ENCODE measurements at places on chromosomes 4 and X.

DNA sequence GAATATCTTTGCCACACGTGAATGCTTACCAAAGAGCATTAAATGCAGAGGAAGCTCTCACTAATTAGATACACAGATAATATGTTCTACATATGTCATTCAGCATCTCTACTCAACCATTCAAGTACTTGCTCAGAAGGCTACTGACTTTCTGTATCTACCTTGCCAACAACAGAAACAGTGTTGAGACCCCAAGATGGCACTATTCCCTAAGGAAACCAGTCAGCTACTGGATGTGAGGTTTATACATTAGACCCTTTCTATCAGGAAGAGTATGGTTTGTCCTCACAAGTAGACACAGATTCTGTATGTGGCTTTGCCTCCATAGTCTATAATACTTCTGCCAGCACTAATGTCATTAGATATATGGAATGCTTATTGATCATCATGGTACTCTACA, 443.9 kb upstream of the INTU start:
- no peak for DNase-seq

DNA sequence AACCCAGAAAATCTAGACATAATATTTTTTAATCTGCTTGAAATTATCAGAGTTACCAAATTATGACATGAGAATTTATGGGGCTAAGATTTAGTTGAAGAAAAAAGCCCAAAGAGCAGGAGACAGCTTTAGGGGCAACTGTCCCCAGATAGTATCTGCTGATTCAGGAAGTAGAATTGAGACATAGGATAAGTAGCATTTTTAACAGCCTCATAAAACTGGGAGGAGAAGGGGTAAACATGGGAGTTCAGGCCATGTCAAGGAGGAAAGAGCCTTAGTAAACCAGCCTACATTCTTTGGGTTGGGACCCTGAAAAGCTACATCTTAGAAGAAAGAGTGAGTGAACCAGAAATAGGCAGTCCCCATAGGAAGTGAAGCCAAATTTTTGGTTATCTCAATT, 9.7 kb upstream of the RAB28 start:
- no peak for DNase-seq

GRCh38 chr4:181350615-181351415, 892.4 kb upstream of the TENM3 start:
- no peak for DNase-seq

- no peak for DNase-seq
Measured at GRCh38 chr4:18749391-18749790, 727.8 kb upstream of the LCORL start.

DNA sequence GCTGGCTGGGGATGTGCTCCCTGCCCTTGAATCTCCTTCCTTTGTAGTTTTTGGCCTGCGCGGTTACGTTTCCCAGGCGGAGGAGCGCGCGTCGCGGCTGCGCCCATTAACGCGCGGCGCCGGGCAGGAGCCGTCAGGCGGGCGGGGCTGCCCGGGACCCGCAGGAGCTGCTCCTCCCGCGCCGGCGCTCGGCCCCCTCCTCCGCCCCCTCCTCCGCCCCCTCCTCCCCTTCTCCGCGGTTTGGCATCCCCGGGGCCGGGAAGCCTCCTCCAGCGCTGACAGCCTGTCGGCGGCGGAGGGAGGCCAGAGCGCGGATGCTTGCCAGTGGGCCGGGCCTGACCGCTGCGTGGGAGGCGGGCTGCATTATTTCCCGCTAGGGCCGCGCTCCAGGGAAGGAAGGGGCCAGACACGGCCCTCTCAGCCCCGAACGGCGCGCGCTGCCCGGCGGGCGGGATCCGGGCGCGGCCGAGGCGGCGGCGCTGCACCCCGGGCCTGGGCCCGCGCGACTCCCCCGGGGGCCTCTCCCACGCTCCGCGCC, at the start of gene DCLK2:
TSS of gene DCLK2 (plus strand) at position 405 of the 538 bp plus-strand sequence. CDS start 583 bp downstream, outside the sequence.
- DNase-seq = no peak

GRCh38 chrX:19968276-19968675, 22.6 kb downstream of the BCLAF3 start:
- no peak for DNase-seq

DNA sequence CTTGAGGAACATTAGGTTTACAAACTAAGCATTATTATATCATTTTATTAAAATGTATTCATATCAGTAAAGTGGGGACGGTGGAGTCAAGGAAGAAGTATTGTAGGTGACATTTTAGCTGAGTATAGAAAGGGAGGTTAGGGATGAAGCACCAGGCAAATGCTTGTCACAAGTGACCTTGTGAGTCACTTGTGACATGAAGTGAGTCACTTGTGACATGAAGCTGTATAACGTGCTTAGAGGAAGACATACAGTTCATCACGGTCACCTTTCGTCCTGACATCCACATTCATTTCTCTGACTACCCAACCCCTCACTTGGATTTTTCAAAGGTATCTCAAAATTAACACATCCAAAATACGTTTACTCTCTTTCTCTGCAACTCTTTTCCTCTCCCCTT, 1034.8 kb downstream of the DMD start:
- DNase-seq = no peak

- no peak for DNase-seq
Measured at GRCh38 chr4:55447108-55447708, 51.5 kb downstream of the TMEM165 start.

DNA sequence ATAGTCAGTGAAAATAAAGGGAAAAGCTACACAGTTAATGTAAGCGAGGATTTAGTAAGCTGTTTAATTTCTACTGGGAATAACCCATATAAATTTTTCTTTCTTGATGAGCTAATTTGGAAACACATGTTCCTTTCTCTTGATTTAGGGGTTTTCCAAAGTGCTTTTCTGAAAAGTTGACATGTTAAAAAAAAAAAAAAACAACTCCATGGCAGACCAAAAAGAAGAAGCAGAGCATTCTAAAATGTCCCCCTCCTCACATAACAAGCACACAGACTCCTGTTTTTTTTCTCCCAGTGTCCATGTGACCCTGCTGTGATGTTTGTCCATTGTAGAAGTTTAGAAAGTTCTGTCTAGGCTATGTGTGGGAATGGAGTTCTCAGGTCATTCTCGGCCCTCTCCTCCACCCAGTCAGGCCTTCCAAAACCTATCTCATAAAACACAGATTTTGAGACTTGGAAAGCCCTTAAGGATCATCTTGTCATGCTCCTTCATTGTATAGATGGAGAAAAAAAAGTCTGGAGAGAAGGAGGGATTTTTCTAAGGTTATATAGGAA, 792 bp downstream of the CLIC2 start:
- DNase-seq = no peak

- DNase-seq = no peak
Measured at GRCh38 chr4:36532670-36533379, 251.4 kb downstream of the DTHD1 start.

DNA sequence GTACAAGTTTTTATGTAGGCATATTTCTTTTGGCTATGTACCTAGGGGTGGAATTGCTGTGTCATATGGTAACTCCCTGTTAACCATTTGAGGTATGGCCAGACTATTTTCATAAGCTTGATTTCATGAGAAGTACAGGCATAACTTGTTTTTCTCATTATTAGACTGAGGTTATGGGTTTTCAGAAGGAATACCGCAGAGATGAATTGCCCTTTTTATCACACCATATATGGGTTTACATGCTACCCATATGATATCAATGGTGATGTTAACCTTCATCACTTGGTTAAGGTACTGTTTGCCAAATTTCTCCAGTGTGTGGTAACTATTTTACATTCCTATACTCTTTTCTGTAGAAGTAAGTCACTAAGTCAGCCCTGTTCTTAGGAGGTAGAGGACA, 23.5 kb downstream of the RAB40A start:
- no peak for DNase-seq

DNA sequence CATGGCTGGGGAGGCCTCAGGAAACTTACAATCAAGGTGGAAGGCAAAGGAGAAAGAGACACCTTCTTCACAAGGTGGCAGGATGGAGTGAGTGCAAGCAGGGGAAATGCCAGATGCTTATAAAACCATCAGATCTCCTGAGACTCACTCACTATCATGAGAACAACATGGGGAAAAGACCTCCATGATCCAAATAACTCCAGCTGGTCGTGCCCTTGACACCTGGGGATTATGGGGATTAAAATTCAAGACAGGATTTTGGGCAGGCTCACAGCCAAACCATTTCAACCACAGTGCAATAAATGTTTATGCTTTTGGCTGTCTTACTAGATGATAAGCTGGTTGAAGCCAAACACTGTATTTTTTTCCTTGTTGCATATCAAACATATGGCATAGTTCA, 1112.4 kb downstream of the STIM2 start:
- DNase-seq = no peak

- DNase-seq = no peak
Measured at GRCh38 chrX:20205927-20206708, 60.6 kb downstream of the RPS6KA3 start.

DNA sequence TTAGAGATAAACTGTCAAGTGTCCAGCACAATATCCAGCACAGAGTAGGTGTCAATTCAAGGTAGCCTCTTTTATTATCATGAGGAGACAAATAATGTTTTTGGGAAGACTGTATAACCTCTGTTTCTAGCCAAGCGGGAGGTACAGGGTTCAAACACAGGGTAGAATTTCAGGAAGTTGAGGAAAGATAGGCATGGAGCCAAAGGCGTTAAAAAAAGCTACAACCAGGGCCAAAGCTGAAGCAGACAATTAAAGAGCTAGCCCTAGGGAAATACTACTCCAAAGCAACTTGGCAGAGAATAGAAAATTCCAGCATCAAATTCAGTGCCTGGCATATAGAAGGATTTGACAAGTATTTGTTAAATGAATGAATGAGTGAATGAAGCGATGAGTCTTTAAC, 40.0 kb upstream of the CASK start:
- DNase-seq = no peak

GRCh38 chr4:85391589-85392410, 83.2 kb upstream of the ARHGAP24 start:
- DNase-seq = no peak

DNA sequence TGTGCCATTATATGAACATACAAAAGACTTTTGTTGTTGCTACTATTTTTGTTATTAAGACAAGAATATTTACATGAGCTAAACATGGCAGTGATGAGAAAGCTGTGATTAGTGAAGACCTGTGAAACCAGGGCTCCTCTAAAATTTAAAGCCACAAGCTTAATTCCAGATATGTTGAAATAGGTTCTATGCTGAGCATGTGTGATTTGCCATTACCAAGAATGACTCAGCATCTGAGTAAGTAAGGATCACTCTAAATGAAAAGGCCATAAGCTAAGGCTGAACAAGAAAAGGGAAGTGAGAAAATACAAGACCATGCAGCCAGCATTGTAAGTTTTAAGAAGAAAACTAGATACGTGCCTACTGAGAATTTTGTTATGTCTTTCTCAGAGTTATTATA, 75.9 kb upstream of the CAMK2D start:
- DNase-seq = no peak

DNA sequence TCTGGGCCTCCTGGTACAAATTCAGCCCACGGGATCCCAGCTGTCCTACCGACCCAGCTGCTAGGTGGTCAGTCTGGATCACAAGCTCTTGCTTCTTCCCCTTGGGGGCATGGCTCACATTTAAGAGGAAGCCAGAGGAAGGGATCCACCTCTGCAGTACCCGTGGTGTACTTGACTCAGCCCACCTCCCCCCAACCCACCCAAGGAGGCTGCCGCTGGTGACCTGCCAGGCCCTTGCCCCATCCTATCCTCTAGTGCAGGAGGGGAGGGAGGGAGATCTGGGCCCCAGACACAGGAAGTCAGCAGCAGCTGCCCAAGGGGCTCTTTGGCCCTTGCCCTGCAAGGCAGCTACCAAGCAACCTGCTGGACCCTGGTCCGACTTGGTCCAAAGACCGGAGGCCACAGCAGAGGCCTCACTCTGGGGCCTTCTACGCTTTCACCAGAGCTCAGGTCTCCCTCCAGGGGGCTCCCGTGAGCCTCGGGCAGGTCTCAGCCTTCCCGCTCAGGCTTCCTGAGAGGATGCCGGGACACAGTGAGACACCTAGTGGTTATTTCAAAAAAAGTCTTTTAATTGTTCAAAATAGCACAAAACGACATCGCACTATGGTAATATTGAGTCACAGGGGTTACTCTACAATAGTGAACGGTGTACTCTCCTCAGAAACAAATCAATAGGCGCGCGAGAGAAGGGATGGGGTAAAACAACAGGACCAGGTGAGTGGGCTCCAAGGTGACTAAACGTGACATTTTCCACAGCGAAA, 2.7 kb upstream of the RENBP start:
- DNase-seq = peak; percentile 21

- DNase-seq = no peak
Measured at GRCh38 chrX:112630187-112630586, 49.6 kb downstream of the LHFPL1 start.

DNA sequence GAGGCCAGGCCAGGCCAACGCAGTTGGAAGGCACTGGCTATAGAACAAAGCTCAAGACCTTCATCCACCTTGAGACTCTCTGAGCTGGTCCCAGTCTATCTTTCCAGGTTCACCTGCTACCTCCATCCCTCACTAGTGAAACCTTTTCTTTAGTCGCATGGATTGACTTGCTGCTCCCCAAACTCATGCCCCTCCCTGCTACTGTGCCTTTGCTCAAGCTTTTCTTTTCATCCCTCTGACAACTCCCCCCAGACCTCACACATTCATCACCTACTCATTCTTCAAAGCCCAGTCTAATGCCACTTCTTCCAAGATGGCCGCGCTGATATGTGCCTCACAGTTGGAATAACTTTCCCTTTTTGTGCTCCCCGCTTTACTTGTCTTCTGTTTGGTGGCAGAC, 58.0 kb downstream of the CNGA2 start:
- no peak for DNase-seq

DNA sequence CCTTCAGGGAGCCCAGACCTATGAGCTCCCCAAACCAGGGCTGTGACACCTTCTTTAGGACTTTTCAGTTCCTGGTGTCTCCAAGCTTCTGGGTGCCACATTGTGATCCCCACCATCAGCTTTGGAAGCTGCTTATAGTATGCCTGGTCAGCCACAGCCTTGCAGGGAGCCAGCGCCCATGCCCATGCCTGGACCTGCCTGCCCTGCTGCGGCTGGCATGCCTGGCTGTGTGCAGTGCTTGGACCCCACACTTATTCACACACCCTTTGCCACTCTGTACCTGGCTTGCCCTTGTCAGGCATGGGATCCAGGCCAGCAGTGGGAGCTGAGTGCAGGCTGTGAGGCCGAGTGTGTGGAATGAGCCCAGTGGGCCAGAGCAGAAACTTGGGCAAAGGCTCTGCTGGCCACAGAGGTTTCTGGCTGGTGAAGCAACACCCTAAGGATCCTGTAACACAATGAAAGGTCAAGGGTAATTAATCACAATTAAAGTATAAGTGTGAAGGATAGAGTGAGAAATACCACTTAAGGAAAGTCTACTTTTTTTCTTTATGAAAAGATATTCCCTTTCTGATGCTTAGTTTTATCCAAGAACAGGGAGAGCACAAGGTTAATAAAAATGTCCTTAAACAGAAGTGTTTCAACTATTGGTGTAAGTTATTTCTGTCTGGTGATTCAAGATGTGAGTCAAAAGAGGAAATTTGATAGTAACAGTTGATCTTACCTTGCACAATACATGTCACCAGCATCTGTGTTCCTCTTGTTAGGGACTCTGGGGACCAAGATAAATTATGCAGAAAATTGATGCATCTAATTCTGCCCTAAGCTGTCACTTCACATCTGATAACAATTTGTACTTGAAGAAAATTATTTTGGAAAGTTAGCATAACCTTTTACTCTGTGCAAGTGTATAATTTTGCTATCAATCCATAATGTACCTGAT, 161.8 kb downstream of the FAM47A start:
- DNase-seq = no peak

GRCh38 chr4:6280365-6280996, 10.8 kb downstream of the WFS1 start:
- DNase-seq = no peak

All from NK-92 treated with Interleukin-12 subunit alpha and Interleukin-12 subunit beta, amount 100 ng/mL, for 24 hours (cell line).